ENCODE measurements at places on chromosomes 16 and 17.

DNA sequence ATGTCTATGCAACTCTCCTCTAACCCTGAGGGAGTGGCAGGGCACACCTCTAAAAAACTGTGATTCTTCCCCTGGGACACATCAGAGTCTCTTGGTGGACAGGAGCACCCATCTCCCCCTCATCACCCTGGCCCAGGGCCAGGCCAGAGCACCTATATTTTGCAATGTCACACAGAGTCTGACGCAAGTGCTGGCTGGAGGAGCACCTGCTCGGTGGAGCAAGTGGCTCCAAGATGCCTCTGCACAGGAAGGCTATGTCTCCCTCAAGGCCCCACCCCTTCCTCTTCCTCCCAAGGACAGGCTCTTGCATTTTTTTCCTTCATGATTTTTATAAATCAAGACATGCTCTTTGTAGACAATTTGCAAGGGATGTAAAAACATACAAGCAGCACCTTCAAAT, 13.3 kb downstream of the SNN start:
- DNase-seq = no peak

DNA sequence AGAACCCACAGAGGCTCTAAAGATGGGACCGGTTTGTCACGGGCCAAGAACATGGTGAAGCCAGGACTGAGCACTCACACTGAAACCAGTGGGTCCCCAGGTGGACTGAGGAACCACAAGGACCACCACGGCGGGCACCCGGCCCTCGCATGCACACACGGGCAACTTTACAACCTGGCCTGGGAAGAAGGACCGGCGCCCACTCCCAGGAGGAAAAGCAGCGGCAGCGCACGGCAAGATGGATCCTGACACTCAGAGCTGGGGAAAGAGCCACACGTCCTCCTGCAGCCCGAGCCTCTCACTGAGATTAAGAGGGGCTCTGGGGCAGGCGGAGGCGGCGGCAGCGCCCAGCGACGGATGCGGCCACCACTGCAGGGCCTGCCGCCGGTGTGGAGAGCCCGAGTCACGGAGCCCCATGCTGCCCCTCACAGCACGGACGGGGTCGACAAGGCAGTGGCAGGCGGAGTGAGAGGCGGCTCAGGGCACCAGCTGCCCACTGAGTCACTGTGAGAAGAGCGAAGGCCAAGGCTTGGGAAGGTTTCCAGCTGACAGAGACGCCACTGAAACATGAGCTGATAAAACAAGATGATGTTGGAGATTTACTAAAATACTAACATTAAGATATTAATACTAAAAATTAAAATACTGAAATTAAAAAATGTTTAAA, 118.3 kb downstream of the ANKRD11 start:
- no peak for DNase-seq

- DNase-seq = no peak
Observed at GRCh38 chr16:74726716-74727115, 26.1 kb upstream of the MLKL start.

- DNase-seq = no peak
Observed at GRCh38 chr16:28237754-28238357, 26.1 kb upstream of the XPO6 start.

DNA sequence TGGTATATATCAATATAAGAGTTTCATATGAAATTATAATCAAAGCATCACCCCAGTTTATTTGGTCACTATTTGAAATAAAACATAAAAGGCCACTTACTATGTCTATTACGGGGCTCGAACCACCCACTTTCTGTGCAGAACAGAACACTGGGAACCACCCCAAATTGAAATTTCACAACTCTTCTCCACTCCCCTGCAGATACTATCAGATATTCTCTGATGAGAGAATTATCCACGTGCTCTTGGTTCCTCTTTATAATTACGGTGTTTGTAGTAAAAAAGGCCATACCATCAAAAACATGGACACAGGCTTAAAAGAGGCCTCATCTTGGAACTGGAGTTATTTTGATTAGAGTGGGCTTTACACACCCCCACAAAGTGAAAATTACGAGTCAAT, 82.8 kb downstream of the WDR59 start:
- DNase-seq = no peak

DNA sequence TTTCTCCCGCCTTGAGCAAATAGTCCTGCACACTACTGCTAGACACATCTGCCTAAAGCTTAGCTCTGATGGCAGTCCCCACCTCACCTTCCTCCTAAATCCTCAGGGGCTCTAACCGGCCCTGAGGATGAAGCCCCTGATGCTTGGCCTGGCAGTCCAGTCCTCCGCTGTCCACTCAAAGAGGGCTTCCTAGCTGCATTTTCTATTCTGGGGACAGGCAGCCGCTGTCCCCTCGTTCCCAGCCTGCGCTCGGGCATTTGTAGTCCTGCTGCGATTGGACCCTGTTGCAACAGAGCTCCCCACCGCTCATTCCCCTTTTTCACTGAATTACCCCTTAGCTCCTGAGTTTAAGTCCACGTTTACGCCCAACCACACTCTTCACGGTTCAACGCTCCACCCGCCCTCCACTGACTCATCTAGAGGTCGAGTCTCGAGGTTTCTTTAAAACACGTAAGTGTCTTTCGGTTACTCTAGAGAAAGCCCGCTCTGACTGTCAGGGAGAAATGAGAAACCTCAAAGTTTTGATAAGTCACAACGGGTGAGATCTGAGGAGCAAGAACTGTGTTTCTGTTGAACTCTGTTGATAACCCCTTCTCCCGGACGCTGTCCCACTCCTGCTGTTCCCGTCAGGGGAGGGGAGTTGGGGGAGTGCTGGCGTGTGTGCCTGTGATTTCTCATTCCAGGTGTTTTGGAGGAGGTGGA, 4.5 kb downstream of the CCR7 start:
- no peak for DNase-seq

- no peak for DNase-seq
Observed at GRCh38 chr16:68345351-68345810, 34.6 kb downstream of the PRMT7 start.

DNA sequence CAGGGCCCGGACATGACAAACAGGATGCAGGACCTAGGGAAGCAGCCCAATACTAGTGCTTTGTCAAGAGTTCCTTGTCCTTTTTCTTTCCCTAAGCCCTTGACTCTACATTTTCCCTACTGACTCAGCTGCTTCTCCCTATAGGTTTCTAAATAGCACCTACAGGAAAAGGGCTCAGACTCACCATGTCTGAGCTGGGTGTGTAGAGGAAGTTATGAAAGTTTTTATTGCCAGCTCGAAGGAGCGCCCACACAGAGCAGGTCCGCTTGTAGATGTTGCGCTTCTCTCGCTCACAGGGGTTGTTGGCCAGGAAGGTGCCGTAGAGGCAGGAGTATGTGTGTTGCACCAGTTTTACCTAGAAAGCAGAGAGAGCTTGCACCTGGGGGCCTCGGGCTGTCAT, 10.6 kb downstream of the MTMR4 start:
- DNase-seq = no peak

- DNase-seq = no peak
Observed at GRCh38 chr17:50185631-50186471, 15.6 kb downstream of the COL1A1 start.

- no peak for DNase-seq
Observed at GRCh38 chr16:71440669-71441347, 1.0 kb downstream of the TLE7 start.

Data from tibial artery (tissue), 4 donors.